ENCODE measurements at places on chromosomes 2 and 18.

GRCh38 chr18:10518595-10519255 lies 7.1 kb upstream of the NAPG start:
- H3K4me3 ChIP-seq: no peak overlapping the region
- DNase-seq: peak; percentile 66
- no peaks in the 10 kb centered on the region for H3K36me3 ChIP-seq
- no peaks in the 10 kb centered on the region for H3K27me3 ChIP-seq

DNA sequence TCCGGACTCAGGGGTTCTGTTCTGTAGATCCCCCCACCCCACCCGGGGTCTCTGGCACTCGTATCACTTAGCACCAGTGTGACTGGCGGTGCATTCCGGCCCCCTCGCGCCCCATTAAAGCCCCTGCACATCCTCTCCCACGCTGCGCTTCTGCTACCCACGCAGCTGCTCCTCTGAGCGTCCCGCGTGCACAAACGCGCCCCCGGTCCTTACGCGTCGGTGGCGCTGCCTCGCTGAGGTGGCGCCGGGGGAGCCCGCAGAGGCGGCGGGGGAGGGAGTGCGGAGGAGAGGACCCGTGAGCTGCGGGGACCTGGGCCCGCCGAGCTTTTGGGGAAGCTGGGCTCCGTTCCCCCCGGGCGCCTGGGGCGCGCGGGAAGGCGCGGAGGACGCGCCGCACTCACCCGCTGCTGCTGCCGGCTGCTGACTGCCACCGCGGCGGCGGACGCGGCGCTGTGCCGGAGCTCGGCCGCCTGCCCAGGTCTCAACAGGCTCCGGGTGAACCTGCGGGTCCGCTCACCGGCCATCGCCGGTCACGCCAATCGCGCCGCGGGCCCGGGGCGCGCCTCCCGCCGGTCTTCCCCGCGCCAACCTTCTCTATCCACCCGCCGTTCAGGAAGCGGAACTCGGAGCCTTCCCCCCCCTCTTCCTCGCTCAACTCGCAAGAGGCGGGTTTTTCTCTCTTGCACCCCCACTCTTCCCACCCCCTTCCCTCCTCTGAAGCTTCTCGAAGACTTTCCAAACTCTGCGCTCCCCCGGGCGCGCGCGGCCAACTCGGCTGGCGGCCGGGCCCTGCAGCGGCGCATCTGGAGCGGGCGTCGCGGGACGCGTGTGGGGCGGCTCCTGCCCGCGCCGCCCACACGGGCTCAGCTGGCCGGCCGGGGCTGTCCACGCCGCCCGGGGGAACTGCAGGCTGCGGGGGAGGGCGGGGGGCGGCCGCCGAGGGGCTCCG lies at the start of gene DOCK10:
Gene DOCK10 (minus strand): TSS at position 618 of the 949 bp plus-strand sequence. CDS start 94 bp downstream, at position 524.
- no peak for DNase-seq
- no peaks in the 10 kb centered on the region for H3K36me3 ChIP-seq
- peak within 1 kb of the TSS; percentile 36 for H3K27ac ChIP-seq

GRCh38 chr2:240568678-240569522 lies 616 bp downstream of the RNPEPL1 start:
- peak overlapping the region; percentile 80 for H3K27ac ChIP-seq
- peaks cover 5% of the 10 kb centered on the region for H3K4me1 ChIP-seq
- peak overlapping the region; percentile 66 for H3K4me3 ChIP-seq
- DNase-seq: peak; percentile 32
- H3K27me3 ChIP-seq: no peaks in the 10 kb centered on the region

DNA sequence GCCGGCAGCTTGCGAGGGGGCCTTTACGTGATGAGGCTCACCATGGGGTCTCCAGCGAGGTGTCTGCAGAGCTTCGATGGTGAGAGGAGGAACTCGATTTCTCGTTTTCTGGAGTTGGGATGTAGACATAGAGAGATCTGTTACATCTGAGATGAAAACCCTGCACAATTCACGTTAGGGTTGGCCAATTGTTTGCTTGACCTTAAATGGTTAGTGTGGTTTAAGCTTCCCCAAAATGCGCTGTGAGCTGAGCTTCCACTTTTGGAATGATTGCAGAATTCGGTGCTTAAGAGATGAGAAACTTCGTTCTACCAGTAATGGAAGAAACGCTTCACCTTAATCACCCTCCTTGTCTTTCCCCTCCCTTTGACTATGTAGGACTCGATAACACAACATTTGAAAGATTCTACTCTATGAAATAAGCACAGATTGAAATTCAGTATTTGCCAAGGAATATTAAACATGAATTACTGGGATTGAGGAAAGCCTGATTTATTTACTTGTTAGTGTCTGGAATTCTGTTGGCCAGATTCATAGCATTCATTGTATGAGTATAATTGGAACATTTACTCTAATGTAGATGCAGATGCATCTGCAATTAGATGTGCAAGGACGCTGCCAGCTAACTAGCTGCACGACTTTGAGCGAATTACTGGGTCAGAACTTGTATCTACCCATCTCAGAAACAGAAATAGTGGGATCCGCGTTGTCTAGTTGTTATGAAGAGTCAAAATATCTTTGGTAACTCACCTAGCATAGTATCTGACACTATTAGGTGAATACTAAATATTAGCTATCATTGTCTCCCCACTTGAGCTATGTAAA lies 1.6 kb upstream of the KLF7 start:
- H3K4me1 ChIP-seq: peaks cover 6% of the 10 kb centered on the region
- H3K4me3 ChIP-seq: peak overlapping the region; percentile 82
- no peaks in the 10 kb centered on the region for H3K36me3 ChIP-seq
- no peak for DNase-seq
- no peaks in the 10 kb centered on the region for H3K27me3 ChIP-seq

DNA sequence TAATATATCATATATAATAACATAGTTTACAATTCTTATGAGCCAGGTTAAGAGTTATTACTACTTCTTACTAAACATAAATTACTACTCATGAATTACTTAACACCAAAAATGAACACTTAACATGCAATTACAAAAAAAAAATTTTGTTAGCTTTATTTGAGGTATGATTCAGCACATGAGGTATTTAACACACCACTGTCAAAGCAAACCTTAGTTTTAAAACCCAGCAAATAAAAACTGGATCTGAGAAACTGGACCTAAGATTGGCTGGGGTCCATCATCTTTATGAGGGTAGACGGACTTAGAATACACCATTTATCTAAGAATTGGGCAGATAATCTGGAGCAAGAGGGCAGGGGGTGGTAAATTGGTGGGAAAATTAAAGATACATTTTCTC lies 81.8 kb upstream of the CREB1 start:
- H3K4me1 ChIP-seq: no peaks in the 10 kb centered on the region
- H3K4me3 ChIP-seq: no peak overlapping the region
- DNase-seq: no peak
- no peak overlapping the region for H3K27ac ChIP-seq
- no peaks in the 10 kb centered on the region for H3K27me3 ChIP-seq

DNA sequence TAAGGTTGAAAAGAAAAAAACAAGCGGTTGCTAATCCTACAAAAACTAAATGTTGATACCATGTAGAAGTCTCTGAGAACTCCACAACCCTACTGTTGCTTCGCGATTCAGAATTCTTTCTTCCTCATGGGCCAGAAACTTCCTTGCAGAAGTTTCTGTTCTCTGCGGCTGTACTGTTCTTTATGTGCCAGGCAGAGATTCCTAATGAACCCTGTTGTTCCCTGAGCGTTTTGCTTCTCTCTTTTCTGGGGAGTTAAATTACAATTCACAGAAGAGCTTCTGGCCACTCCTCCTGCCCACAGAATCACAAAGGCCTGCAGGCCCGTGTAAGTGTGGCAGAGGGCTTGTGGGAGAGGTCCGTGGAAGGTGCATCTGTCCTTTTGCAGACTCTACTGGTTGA lies 1.8 kb upstream of the THNSL2 start:
- no peaks in the 10 kb centered on the region for H3K27me3 ChIP-seq
- peak overlapping the region; percentile 92 for H3K27ac ChIP-seq
- peaks cover 61% of the 10 kb centered on the region for H3K4me1 ChIP-seq
- H3K36me3 ChIP-seq: no peaks in the 10 kb centered on the region
- H3K4me3 ChIP-seq: no peak overlapping the region
- DNase-seq: no peak

DNA sequence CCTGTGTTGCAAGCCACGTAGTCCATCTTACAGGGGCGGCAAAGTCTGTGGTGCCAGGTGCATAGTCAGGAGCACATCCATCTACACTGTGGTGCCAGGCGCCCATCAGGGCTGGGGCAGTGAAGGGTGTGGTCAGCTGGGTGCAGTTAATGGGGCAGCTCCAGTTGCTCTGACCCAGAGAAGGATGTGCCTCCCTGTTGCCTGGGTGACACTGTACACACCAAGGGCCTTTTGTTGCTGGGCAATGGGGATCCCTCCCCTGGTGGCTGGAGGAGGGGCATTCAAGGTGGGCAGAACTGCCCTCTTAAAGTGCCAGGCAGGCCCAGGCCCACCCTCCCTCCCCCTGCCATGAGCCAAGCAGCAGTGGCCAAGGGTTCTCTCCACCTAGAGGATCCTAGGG lies 28.3 kb upstream of the IMP4 start:
- H3K27ac ChIP-seq: no peak overlapping the region
- no peaks in the 10 kb centered on the region for H3K27me3 ChIP-seq
- no peak overlapping the region for H3K4me3 ChIP-seq
- no peaks in the 10 kb centered on the region for H3K4me1 ChIP-seq
- no peaks in the 10 kb centered on the region for H3K36me3 ChIP-seq

DNA sequence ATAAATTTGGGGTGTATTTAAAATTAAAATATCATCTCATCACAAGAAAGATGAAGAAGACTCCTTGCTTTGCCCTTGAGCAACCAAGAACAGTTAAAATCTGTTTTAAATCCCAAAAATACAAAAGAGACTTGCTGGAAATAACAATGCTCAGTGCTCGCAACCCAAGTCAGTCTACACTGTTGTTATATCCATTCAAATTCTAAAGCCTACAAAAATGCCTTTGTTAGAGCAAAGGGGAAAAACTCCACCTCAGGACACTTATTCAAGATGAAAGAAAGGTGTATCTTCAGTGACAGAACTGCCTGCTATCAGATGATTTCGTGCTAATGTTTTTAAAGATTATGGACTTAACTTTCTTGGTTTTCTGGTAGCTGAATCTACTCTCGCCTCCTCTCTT lies 111.9 kb upstream of the TANK start:
- H3K27me3 ChIP-seq: no peaks in the 10 kb centered on the region
- no peak for DNase-seq
- no peak overlapping the region for H3K4me3 ChIP-seq

DNA sequence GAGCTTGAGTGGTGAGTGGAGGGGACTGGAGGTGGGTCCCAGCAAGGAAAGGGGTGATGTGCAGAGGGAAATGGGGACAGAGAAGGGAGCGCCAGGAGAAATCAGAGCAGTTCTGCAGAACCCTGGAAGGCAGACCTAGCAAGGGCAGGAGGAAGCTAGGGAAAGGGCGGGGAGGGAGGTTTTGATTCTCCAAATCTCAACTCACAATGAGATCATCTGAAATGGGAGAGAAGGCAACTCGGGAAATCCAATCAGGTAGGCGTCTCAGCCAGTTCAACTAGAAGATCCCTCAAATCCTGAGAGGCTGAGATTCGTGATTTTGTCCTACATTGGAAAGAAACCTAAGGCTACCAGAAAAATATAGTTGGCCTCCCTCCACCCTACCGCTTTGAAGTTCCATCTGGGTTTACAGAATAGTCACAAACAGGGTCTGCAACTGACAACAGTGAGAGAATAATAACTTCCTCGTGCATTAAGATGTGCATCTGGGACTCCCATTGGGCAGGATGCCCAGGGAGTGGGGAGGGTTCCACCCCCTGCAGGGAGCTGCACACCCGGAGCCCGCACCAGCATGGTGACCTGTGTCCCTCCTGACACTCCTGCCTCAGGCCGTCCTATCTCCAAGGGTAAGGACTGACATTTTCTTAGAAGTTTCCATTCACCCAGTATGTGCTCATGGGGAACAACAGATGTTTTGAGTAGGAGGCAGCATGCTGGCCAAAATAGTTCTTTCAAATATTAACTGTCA lies 113.3 kb upstream of the ODC1 start:
- peaks cover 37% of the 10 kb centered on the region for H3K36me3 ChIP-seq
- no peak overlapping the region for H3K4me3 ChIP-seq
- no peak overlapping the region for H3K27ac ChIP-seq
- H3K4me1 ChIP-seq: no peaks in the 10 kb centered on the region

DNA sequence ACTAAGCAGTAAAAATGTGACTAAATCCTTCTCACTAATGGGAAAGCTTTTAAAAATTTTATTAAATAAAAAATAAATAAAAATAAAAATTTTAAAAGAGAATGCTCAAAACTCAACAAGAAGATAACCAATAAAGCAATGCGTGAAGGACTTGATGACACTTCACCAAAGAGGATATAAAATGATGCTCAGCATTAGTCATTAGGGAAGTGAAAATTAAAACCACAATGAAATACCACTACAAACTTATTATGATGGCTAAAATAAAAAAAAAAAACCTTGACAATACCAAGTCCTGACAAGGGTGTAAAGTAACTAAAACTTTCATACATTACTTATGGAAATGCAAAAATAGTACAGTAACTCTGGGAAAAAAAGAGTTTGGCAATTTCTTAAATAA lies 3.3 kb upstream of the WDR75 start:
- H3K27me3 ChIP-seq: no peaks in the 10 kb centered on the region
- DNase-seq: no peak
- H3K36me3 ChIP-seq: no peaks in the 10 kb centered on the region
- H3K27ac ChIP-seq: no peak overlapping the region

- peaks cover 47% of the 10 kb centered on the region for H3K36me3 ChIP-seq
- no peaks in the 10 kb centered on the region for H3K4me1 ChIP-seq
- no peak overlapping the region for H3K27ac ChIP-seq
- no peak for DNase-seq
Observed at GRCh38 chr18:741931-742512, 29.6 kb upstream of the ENOSF1 start.

All from tibial nerve (tissue), 4 donors.